ENCODE measurements at places on chromosomes 3 and 15.

DNA sequence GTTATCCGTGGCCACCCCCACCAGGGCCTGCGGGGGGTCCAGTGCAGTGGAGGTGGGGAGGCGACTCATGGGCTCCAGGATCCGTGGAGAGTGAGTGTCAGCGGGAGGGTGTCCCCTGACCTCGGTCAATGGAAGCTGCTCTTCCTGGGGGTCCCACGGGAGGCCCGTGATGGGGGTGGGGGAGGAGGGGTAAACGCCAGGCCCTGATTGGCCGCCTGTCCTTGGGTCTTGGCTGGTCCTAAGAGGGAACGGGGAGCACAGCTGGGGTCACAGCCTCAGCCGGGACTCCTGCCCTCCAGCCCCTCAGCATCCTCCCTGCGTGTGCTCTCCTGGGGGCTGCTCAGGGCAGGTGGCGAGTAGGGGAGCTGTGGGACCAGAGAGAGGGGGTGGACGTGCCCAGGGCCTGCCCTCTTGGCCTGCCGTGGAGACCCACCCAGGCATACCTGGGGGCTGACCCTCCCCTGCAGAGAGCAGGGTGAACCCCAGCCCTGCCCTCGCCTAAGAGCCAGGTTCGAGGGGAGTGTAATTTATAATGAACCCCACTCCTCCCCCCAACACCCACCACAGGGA is 184.6 kb downstream of the GOLGA6L6 start:
- no peak for DNase-seq

DNA sequence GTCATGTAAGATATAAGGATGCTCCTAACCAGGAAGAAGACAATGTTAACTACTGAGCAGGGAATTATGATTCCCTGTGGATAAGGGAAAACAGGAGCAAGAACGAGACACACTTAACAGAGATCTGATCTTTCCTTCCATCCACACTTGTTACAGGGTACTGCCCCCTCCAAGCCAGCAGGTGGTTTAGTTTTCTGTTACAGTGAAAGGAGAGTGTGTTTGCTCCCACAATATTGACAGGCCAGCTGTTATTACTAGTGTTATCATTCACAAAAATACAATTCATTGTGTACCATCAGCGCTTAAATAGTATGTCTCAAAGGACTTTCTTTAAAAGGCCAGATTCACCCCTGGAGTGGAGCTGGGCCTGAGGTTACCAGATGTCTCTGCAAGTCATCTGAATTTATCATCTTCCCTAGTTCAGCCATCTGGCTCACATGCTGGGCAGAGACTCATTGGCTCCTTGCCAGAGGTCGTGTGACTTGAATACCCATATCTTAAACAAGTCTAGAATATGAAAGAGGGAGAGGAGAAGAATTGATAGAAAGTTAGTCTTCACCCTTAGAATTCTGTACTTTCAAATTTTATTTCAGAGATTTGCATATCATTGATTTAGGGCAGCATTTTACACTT is 16.8 kb upstream of the FMN1 start:
- DNase-seq = no peak

GRCh38 chr15:100994597-100995446 is 75.7 kb downstream of the LRRK1 start:
- DNase-seq = no peak

DNA sequence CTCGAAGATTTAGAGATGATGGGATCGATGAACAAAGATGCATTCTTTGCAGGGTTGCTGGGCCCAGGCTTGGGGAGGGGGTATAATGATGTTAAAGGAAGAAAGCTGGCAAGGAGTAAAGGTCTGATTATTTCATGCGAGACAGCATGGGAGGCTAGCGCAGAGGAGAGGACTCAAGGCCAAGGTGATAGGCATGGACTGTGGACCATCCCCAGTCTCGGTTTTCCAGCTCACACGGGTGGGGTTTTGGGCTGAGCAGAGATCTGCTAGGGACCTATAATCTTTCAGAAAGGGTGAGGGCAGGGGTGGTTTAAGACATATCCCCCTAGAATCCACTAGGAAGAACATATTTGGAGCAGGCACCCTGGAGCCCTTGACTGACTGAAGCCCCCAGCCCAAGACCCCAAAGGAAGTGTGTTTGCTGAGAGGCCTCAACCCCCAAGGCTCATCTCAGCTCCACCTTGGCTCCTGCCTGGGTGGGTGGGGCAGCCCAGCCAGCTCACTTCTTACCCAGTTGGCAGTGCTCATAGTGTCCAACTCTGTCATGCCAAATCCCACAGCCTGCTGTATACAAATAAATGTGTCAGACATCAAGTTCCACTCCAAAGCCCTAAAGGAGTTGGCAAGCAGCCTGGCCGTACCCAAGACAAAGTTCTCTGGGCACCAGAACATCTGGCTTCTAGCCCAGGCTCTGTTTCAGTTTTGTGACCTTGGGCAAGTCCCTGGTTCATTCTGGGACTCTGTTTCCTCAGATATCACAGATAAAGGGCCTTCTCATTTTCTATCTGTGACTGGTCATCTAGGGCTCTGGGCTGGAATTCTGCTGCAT is 17.9 kb downstream of the ACSBG1 start:
- no peak for DNase-seq

- DNase-seq = no peak
Observed at GRCh38 chr3:97778152-97778551, 13.6 kb downstream of the ARL6 start.

DNA sequence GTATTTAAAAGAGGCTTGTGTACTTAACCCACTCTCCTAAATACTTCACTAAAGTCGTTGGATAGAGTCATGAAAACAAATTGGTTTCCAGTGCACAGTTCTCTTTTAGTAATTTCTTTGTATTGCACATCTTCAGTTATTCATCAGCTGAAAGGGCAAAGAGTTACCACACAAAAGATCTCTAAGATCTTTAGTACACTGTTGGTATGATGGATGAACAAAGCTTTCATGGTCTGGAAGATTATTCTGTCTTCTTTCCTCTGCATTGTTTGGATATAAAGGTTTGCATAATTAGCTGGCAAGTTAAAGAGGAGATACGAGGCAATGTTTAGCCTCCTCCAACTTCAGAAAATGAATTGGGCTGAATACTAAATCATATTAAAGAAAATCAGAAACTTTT is 40.5 kb downstream of the BCHE start:
- DNase-seq = no peak

DNA sequence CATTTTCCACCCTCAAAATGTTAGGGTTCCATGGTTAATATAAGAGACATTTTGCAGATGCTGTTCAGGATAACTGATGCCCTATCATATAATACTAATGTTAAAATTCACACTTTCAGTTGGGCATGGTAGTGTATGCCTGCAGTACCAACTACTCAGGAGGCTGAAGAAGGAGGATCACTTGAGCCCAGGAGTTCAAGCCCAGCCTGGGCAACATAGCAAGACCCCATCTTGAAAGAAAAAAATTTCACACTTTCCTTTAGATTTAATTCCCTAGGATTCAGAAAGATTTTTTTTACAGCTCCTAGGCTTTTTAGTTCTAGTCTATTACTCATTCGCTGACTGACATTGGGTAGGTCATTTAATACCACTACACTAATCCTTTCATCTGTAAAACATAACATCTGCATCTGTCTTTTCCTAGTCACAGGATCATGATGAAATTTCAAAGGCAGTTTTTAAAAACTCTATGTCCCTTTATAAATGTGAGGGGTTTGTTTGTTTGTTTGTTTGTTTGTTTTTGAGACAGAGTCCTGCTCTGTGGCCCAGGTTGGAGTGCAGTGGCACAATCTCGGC is 103.7 kb downstream of the MYO5A start:
- DNase-seq = no peak

Data from stimulated activated CD4-positive, alpha-beta T cell treated with anti-CD3 and anti-CD28 coated beads, Interleukin-1b, Interleukin-23, amount 100 ng/mL, for 48 hours (primary cell).